CD4-positive, alpha-beta T cell treated with Interleukin-21 for 1 hour (primary cell): ENCODE measurements at places on chromosomes 12 and 14.

GRCh38 chr12:15689751-15690191 lies 99.4 kb downstream of the EPS8 start:
- DNase-seq = no peak

DNA sequence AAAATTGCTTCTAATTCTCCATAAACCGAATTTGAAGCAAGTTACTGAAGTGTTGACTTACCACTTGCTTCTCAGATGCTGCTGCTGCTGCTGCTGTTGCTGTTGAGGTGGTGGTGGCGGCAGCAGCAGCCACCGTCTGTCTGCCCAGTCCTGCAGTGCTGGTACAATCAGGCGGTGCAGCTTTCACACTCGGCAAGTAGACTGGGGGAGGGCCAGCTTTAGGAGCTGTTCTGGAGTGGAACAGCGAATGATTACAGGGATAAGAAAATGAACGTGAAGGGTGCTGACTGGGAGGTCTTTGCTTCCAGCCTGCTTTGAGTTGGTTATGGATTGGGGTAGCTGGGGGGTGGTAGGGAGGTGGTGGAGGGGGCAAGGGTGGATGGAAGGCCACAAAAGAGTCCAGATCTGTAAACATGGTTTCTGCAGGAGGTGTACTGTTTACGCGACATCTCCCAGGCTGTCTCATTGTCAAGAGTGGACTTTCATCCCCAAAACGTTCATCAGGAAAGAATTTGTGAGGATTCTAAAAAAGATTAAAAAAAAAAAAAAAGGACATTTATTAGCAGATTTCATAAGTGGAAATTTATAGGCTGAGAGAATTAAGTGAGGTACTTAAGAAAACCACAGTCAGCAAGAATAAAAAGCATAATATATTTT lies 38.8 kb downstream of the UBR7 start:
- DNase-seq = no peak

DNA sequence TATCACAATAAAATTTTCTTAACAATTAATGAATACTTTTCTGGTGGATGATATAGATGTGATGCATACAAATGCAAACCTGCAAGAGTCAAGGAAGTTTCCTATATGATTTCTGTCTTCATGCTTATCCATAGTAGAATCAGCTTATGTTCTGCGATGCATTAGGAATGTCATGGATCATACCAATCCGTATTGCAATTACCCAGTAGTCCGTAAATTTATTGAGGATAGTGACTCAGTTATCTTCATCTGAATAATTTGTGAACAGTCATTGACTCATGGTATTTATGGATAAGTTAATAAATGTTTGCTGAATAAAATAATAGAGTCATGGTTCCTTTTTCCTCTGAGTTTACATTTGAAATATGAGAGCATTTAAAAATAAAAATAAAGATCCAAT lies 483.4 kb downstream of the LRFN5 start:
- no peak for DNase-seq

DNA sequence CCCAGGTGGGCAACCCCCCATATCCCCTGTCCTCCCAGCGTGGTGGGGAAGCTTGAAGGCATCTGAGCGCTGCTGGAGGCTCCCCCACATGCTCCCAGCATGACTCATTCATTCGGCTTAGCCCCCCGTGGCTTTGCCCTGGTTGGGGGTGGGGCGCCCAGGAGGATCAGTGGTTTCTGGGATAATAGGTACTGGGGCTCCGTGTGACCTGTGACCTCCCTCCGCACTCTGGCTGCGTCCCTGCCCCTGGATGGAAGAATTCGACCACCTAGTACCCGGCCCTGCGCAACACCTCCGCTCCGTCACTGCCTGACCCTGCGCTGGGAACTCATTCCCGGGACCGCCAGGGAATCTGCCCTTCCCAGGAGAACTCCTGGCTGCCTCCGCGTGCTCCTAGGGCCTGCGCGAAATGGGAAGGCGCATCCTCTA lies 120.1 kb downstream of the AACS start:
- DNase-seq = no peak

GRCh38 chr12:82687021-82688011 lies 610 bp downstream of the TMTC2 start:
- DNase-seq = peak; percentile 71

- no peak for DNase-seq
Measured at GRCh38 chr12:114852976-114853529, 169.1 kb upstream of the TBX3 start.

- DNase-seq = no peak
Measured at GRCh38 chr12:112236386-112236785, 111.0 kb downstream of the TRAFD1 start.

- DNase-seq = peak; percentile 10
Measured at GRCh38 chr14:94423453-94424056, 29.0 kb downstream of the SERPINA11 start.

- peak; percentile 6 for DNase-seq
Measured at GRCh38 chr14:58299401-58300330, 1.3 kb downstream of the ARID4A start.

GRCh38 chr12:31339831-31340622 lies 14.1 kb upstream of the SINHCAF start:
- no peak for DNase-seq

DNA sequence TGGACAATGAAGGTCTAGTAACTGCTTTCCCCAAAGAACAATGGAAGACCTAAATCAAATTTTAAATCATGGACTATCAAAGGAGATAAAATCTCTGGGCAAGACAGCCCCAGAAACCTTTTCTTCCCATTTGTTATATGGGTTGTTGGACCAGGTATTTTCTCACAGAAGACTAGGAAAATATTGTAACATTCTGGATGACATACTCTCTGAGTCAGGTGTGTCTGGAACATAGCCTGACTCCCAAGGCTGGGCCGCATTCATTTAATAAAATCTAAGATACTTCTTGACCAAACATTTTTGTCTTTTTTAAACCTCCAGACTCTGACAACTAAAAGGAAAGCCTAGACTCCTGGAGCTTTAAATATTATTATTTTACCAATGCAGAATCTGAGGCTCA lies 87.9 kb downstream of the ATP23 start:
- DNase-seq = no peak

GRCh38 chr12:98470469-98471082 lies 44.8 kb upstream of the TMPO start:
- no peak for DNase-seq

- peak; percentile 28 for DNase-seq
Measured at GRCh38 chr12:124109760-124110159, 136.7 kb downstream of the ZNF664 start.

DNA sequence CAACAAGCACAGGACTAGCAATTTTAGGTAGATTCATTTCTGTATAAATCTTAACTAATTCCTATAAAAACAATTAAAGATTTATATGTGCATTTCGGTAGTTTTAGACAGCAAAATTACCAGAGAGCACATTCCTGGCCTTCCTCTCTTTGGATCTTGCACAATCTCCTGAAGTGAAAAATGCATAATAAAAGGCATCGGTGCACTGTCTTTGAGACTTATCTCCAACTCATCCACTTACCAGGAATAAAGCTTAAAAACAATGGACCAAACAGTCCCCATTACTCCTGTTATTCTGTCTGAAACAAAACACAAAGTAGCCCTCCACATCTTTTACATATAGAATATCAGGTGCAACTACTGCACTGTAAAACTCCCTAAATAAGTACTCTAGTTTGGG lies 69.3 kb downstream of the HECTD1 start:
- DNase-seq = no peak
